ENCODE measurements at places on chromosomes 2 and 18.

GRCh38 chr2:3664118-3664517 lies 6.1 kb downstream of the ALLC start:
- DNase-seq = no peak

GRCh38 chr2:118982039-118982438 lies 40.0 kb downstream of the MARCO start:
- no peak for DNase-seq

GRCh38 chr2:62527478-62528210 lies 21.6 kb upstream of the TMEM17 start:
- no peak for DNase-seq

DNA sequence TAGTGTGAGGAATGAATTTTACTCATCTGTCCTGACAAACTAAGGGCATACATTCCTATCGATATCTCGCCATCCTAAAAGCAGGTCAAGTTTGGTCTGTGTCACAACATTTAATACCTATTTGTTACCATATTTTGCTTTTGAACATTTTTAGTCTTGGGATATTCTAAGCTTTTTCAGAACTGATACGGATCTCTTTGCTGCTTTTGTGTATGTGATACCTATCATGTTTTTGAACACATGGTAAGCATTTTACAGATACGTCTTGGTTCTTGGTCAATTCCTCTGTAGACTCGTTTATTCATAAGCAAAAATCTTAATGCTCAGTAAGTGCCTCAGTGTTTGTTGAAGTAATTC lies 592 bp downstream of the ZNF397 start:
- DNase-seq = peak; percentile 19

GRCh38 chr2:159551806-159552205 lies 64.5 kb downstream of the BAZ2B start:
- no peak for DNase-seq

GRCh38 chr2:106030287-106031268 lies 163.5 kb downstream of the UXS1 start:
- no peak for DNase-seq

- no peak for DNase-seq
Measured at GRCh38 chr2:149661844-149662243, 74.3 kb upstream of the MMADHC start.

GRCh38 chr18:57844319-57844718 lies 41.2 kb upstream of the ATP8B1 start:
- DNase-seq = no peak

DNA sequence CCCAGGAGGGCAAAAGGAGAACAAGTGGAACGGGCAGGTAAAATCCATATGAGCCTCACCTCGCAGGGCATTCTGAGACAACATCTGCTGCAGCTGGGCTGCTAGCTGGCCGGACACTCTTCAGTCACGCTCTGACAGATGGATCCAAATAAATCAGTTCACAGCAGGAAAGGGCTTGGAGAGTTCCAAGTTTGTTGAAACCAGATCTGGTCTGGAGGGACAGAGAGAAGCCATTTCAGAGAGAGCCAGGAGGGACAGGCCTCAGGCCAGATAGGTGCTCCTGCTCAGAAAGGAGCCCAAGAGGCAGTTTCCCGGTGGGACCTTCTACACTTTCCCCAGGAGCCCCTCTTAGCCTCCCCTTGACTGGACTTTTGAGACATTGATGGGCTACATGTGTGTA lies 28.2 kb upstream of the TNP1 start:
- DNase-seq = no peak

DNA sequence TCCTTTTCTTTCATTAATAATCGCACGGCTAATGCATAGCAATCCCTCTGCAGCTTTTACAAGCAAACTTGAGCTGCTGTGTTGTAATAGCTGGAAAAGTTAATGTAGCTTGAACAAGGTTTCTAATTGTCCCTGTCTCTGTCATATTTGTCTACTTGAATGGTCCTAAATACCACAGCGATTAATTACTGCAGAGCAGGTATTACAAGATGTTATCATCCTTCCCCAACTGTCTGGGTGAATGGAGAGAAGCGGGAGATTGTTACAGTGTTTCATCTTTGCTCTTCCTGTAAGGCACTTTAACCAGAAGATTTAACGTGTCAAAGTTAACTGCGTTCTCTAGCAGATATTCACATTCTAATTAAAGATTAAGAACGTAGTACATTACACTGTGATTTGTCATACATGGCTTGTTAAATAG lies 422.2 kb upstream of the POU3F3 start:
- DNase-seq = no peak

Measured in kidney capillary endothelial cell (primary cell).